Activated CD4-positive, alpha-beta T cell treated with anti-CD3 and anti-CD28 coated beads, Interleukin-10, Interleukin-2, amounts not matched to agents 100 ng/mL and 50 ng/mL, durations not matched to agents 16 hours and 8 hours (primary cell): ENCODE measurements at places on chromosomes 2 and 18.

DNA sequence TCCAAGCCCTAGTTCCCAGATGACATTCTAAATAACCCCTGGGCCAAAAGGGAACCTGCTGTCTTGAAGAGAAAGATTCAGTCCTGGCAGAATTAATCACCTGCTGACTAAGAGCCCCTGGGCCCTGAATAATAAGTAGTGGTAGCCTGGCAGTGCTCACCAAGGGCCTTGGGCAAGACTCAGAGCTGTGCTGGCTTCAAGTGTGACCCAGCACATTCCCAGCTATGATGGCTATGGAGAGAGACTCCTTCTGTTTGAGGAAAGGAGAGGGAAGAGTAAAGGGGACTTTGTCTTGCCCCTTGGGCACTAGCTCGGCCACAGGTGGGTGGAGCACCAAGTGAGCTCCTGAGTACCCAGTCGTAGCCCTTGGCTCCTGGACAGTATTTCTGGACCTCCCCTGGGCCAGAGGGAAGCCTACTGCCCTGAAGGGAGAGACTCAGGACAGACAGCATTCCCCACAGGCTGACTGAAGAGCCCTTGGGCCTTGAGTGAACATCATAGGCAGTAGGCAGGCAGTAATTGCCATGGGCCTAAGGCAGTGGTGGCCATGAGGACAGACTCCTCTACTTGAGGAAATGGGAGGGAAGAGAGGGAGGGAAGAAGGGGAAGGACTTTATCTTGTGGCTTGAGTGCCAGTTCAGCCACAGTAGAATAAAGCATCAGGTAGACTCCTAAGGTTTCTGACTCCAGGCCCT lies 40.0 kb upstream of the INPP4A start:
- no peak for DNase-seq

GRCh38 chr2:1518867-1519530 lies 105.7 kb downstream of the TPO start:
- DNase-seq: no peak

- DNase-seq: no peak
Observed at GRCh38 chr18:27707201-27707600, 469.7 kb downstream of the CDH2 start.

DNA sequence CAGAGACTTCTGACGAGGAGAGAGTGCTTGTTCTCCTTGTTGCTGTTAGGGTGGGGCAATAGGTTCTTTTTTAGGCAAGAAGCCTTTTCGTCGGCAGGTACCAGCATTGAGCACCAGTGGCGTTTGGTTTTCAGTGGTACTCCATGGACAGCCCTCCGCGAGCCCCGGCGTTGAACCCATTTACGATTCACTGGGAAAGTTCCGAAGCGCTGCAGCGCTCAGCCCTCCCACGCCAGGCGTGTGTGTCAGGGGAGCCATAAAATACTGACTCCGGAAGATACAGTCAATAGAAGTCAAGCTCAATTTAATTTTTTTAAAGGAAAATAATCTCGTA lies 494 bp upstream of the ROCK1 start:
- no peak for DNase-seq

GRCh38 chr2:37784071-37784758 lies 112.8 kb upstream of the CDC42EP3 start:
- DNase-seq: no peak

DNA sequence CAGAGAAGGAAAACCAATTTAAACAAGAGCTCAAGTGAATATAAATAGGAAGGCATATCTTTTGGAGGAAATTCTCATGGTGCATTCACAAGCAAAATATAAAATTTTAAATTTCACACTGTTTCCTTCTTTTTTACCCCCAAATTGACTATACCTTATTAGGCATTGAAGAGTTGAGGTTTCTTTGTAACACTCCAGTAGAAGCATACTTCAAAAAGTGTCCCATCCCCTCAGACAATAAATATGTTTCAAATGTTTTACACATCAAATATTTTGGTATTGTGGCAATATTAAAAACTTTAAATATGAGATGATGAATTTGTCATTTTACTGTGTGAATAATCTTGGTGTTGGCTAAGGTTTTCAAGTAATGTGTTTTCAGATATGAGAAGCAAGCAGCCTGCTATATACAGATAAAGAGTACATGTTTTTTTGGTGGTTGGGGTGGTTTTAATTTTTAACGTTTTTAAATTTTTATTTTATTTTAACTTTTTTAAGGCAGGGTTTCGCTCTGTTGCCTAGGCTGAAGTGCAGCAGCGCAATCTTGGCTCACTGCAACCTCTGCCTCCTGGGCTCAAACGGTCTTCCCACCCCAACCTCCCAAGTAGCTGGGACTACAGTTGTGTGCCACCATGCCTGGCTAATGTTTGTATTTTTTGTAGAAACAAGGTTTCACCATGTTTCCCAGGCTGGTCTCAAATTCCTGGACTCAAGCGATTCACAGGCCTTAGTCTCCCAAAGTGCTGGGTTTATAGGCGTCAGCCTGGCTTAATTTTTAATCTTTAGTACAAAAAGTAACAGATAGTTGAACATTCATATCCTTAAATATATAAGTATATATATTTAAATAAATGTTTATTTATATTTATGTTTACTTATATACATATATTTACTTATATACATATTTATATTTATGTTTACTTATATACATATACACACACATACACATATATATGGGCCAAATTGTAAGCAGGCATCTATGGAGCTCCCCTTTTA lies 36.5 kb upstream of the DLX1 start:
- no peak for DNase-seq

DNA sequence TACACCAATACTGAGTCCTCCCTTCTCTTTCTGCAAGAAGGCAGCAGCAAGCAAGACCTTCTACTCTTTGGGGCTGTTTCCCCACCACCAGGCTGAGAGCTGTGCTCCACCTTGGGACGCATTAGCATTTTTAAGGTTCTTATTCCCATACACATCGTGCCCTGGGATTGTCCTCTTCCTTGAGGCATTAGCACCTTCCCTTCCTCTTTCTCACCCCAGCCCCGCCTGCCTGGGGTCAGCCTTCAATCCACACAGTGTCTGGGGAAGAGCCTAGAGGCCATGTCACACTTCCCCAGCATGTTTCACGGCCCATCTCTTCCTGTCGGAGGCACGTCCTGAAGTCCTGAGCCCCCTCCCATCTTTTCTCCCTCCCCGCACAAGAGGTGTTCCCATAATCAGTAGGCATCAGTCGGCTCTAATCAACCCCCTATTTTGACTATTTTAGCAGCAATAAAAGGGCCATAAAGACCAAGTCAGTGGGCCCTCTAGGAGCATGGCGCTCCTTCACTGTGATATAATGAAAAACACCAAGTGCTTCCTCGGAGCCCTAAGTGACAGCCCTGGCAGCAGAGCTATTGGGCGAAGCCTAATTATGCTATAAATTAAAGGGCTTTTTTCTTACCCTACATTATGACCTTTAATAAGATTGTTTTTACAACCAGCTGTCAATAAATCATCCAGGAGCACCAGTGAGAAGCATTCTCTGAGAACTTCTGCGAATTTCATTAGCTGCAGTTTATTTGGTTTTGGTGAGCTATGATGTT lies 55.0 kb upstream of the PKDCC start:
- DNase-seq: no peak

DNA sequence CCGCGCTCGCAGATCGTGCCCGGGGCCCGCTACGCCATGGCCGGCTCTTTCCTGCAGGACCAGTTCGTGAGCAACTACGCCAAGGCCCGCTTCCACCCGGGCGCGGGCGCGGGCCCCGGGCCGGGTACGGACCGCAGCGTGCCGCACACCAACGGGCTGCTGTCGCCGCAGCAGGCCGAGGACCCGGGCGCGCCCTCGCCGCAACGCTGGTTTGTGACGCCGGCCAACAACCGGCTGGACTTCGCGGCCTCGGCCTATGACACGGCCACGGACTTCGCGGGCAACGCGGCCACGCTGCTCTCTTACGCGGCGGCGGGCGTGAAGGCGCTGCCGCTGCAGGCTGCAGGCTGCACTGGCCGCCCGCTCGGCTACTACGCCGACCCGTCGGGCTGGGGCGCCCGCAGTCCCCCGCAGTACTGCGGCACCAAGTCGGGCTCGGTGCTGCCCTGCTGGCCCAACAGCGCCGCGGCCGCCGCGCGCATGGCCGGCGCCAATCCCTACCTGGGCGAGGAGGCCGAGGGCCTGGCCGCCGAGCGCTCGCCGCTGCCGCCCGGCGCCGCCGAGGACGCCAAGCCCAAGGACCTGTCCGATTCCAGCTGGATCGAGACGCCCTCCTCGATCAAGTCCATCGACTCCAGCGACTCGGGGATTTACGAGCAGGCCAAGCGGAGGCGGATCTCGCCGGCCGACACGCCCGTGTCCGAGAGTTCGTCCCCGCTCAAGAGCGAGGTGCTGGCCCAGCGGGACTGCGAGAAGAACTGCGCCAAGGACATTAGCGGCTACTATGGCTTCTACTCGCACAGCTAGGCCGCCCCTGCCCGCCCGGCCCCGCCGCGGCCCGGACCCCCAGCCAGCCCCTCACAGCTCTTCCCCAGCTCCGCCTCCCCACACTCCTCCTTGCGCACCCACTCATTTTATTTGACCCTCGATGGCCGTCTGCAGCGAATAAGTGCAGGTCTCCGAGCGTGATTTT lies 7.6 kb downstream of the TBR1 start:
- DNase-seq: no peak
